Body of pancreas (tissue), 4 donors: ENCODE measurements at places on chromosomes 12 and 14. TPM values are rescaled to one million over a fixed set of nuclear protein-coding genes. Genes with fewer than 3 reads are reported as not detected.

DNA sequence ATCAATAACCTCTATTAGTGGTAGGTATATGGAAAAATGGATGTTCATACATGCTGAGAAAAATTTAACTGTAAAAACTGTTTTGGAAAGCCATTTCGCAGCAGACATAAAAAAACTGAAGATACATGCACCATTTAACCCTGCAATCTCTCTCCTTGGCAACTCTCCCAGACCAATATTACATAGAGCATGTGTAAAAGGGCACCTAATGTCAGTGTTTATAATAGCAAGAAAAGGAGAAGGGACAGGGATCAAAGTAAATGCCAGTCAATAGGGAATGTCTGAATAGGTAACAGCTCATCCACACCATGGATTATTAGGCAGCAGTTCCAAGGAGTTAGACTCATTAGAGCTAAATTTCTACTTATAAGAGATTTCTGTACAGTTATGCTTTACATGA, 77.2 kb downstream of the BTG1 start:
- H3K27me3 ChIP-seq, result no peaks in the 10 kb centered on the region
- peaks cover 56% of the 10 kb centered on the region for H3K4me1 ChIP-seq
- H3K27ac ChIP-seq, result peak overlapping the region; percentile 97
- H3K36me3 ChIP-seq, result no peaks in the 10 kb centered on the region

GRCh38 chr12:120416490-120417216, 21.3 kb upstream of the COX6A1 start:
- H3K4me3 ChIP-seq, result no peak overlapping the region
- no peaks in the 10 kb centered on the region for H3K36me3 ChIP-seq
- DNase-seq, result no peak
- no peaks in the 10 kb centered on the region for H3K27me3 ChIP-seq

DNA sequence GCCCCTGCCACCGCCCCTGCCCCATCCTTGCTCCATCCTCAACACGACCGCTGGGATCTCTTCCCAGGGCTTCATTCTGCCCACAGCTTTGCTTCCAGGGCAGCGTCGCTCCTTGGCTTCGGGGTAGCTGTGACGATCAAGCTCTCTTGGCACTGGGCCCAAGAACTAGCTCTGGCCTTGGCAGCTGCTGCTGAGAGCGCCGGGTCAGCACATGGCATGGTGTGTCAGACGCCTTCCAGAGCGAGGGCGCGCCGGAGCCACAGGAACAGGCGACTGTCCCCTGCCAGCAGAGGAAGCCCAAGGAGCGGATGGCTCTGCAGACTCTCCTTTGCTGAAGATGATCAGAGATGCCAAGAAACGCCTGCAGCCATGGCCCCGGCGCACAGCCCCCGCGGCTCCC, 15.9 kb downstream of the RAB35 start:
- no peak overlapping the region for H3K4me3 ChIP-seq
- H3K27ac ChIP-seq, result no peak overlapping the region

The MGP gene
- 228 TPM for total RNA-seq
